ENCODE measurements at places on chromosomes 7 and 10.

GRCh38 chr10:16392531-16393069 lies 44.2 kb upstream of the PTER start:
- no peak for DNase-seq

DNA sequence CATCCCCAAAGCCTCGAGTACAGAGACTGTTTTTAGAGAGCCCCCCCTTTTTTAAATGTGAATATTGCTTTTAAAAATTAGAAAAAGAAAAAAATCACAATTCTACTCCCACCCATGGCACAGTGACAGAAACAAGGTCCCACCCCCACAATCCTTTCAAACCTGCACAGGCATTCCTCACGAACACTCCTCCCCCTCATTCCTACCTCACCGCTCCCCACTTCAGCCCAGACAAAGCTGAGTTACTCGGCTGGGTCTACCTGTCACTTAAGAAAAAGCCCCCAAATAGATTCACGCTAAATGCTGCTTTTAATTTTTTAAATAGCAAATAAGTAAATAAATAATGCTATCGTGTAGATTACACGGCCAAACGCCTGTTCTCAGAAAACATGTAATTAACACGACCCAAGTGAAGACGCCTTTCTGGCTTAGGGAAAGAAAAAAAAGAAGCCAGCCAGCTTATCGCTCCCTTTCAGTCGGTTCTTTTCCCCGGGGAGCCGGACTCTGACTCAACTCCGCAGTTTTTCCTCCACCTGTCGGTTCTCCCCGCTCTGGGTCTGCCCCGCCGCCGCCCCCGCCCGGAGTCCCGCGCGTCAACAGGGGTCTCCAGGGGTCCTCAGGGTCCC lies 739 bp downstream of the MPP7 start:
- DNase-seq = no peak

- peak; percentile 48 for DNase-seq
Measured at GRCh38 chr10:6530211-6530840, 49.8 kb downstream of the PRKCQ start.

DNA sequence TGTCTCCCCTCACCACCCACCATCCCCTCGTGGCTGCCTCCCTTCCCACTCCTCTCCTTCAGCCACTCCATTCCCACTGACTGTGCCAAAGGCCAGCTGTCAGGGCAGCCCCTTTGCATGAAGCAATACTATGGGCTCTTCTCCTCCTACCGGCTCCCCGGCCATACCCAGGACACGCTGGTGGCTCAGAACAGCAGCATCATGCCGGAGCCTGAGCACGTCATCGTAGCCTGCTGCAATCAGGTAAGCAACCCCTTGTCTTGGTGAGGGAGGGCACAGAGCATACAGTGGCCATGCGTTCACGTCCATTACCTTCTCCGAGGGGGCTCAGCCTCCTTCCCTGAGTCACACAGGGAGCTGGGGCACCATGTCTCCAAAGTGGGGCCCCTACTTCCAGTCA lies 11.6 kb downstream of the CHAT start:
- DNase-seq = no peak

GRCh38 chr10:50567384-50567783 lies 56.4 kb downstream of the SGMS1 start:
- DNase-seq = no peak

DNA sequence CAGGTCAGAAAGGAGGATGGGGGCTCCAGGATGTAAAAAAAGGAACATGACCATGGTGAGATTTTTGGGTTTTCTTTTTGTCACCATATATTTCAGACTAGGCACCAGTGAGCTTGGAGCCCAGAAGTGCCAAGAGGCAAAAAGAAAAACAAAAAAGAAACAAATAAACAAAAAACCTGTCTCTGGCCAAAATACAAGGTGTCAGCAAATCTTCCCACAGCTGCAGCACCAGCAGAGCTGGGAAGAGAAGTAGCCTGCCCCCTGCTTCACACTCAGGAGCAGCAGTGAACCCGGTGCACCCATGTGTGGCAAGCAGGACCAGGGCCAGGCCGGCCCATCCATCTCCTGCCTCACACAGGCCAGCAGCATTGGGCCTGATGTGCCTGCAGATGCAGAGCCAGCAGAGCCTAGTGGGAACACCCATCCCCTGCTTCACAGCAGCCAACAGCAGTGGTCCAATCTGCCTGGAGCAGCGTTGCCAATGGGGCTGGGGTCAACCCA lies 34.7 kb upstream of the C10orf71 start:
- DNase-seq = no peak

GRCh38 chr7:80642871-80643270 lies 4.4 kb downstream of the CD36 start:
- DNase-seq = no peak

DNA sequence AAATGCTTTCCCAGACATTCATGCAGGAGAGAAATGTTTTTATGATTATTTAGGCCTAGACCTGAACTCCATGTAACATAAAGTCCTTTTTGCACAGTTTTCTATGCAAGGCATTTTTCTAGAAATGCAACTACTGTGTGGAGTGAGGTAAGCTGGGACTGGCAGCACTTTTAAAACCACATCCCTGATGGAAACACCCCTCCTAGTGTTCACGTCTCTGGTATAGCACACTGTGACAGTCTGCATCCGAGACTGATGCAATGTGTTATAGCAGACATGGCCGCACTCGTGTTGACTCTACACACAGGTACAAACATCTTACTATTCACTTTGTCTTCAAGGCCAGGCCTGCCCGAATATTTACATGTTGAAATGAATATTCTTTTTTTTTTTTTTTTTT lies 19.3 kb upstream of the ERCC6 start:
- no peak for DNase-seq

- no peak for DNase-seq
Measured at GRCh38 chr7:155713384-155713783, 68.9 kb downstream of the RBM33 start.

DNA sequence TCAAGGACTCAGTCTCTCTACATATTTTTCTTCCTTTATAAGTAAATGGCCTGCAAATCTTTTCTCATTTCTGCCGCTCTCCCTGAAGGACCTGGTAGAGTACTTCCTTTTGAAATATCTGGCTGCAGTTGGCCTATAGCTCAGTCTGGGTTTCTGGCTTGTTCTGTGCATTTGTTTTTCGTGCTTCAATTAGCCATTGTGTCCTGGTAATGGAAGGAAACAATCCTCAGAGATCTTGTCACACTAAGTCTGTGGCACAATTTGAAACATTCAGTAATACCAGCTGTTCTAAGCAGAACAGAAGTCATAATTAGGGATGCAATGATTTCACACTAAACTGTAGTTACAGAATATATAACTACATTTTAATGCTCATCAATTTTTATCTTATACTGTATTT lies 545.0 kb downstream of the NRG3 start:
- DNase-seq = no peak

DNA sequence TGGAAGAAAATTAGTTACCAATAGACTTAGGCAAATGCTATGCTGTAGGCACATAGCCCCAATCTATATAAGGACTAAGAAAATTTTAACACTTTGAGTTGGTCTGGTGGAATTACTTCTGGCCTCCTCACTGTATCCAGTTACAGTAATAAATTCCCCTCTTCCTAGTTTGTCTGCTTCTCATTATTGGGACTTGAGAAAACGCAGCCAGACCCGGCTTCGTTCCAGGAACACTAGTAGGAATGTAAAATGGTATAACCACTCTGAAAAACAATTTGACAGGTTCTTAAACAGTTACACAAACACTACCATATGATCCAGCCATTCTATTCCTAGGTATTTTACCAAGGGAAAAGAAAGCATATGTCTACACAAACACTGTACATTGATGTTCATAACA lies 150.2 kb downstream of the VPS50 start:
- no peak for DNase-seq

DNA sequence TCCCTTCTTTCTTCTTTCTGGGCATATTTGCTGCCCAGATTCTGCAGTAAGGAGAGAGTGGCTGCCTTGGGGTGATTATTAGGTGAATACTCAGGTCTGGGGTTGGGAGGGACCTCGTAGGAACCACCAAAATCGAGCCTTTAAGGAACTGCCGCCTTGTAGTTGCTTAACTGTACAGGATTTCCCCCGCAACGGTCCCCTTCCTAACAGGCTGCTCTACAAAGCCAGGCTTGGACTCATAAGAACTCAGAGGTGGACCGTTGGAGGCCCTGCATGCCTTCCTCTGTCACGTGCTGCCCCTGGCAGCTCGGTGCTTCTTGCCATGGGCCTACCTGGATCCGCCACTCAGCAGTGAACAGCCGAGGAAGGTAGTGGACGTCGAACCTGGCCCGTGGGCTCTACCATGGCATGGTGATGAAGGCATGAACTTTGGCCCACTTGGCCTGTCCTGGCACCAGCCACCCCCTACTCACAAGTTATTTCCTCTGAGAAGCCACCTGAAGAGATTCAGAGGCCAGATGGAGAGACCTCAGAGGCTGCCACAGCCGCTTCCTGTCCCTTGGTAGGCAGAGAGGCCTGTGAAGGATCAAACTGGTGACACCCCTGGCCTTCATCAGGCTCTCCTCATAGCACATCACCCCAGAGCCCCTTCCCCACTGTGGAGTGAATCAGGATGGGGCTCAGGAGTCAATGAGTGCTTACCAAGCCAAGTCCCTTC lies 54.6 kb downstream of the NOD1 start:
- no peak for DNase-seq

DNA sequence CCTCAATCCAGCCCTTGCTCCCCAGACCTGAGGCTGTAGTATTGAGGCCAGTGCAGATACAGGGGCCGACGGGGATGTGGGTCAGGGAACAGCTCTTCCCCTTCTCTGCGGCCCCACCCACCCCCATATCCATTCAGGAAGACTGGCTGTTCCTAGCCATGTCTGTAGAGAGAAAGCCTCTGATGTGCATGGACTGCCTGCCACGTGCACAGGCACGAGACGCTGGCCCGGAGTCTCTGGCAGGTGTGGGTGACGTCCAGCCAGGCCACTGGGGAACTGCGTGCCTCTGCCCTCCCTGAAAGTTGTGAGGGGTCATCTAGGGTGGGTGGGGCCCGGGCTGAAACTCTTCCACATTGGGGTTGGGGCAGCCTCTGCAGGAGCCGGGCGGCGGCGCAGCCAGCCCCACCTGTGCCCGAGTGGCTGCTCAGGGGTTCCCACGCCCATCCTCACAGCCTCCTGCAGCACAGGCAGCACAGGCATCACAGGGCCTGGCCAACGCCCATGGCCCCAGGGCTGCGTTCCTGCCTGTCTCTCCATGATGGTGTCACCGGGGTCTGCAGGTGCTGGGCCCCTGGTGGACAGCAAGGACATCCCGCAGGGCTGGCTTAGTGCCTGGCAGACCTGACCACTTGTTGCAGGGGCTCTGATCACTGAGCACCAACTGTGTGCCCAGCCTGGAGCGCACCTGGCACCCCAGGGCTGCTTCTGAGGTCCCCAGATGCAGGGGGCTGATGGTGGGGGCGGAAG lies 27.5 kb downstream of the MICALL2 start:
- no peak for DNase-seq

DNA sequence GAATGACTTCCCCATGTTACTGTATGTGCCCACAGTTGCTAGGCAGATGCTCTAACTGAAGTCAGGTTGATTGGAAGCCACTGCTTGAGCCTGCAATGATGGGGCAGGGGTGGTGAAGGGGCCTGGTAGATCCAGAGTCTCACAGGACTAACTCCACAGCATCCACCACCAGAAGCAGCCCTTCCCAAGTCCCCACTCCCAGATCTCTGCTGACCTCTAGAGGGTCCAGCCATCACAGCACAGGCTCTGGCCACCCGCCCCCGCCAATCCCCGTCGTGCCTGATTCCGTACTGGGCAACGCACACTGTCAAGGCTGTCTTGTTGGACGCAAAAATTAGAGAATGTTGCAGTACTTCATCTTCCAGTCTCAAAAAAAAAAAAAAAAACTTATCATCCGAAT lies 136.8 kb upstream of the PDE1C start:
- no peak for DNase-seq

DNA sequence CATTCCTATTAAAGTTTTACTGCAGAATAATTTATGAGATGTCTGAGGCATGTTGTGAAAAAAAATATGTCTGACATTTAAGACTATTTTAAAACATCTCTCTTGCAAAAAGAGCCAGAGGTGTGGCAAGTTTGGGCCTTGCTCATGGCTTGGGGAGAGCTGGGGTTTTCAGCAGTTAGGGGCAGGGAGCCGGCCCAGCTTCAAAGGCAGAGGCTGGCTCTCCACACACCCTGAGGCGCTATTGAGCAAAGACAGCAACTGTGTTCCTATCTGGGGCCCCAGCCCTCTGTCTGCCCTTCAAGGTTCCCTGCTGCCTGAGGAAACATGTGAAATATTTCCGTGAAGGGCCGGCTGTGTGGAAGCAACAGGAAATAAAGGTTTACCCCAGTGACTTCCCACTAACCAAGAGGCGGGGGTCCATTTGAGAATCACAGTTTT lies 94.0 kb downstream of the SORBS1 start:
- no peak for DNase-seq

DNA sequence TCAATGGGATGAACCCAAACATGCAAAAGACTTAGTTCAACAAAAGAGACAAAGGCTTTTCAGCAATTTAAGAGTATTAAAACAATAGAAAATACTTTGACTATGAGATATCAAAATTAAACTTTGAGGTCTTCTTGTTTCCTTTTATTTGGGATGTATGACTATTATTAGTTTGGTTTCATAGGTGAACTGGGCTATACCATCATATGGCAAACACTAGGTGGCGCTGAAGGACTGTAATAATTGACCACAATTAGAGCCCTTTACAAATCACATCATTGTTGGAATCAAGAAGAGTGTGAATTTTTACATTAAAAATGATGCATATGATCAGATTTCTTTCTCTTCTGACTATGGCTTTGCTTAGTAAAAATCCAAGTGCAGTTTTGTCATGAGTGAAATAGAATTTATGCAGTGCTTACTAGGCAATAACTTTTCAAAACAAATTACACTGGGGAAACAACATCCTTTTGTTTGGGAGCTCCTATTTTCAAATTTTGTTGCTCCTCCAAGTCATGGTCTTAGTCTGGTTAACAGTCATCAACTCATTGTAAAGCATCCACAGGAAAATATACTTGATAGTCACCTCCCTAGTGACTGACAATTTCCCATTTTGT lies 14.7 kb upstream of the NXPH1 start:
- DNase-seq = peak; percentile 4

- DNase-seq = no peak
Measured at GRCh38 chr7:55018361-55019190, at the start of gene EGFR. Gene EGFR, plus strand, starts transcription at chr7:55019017. Its CDS starts 261 bp downstream, at chr7:55019278.

GRCh38 chr10:86666538-86666937 lies 1.8 kb upstream of the LDB3 start:
- no peak for DNase-seq

GRCh38 chr7:143013893-143014292 lies 13.0 kb downstream of the OR9A2 start:
- DNase-seq = no peak

GRCh38 chr10:43125881-43126731 lies 12.1 kb upstream of the CSGALNACT2 start:
- DNase-seq = no peak

GRCh38 chr7:154371424-154371823 lies 319.2 kb downstream of the DPP6 start:
- DNase-seq = no peak
